AG04449 (cell line): ENCODE measurements at places on chromosomes 4 and X.

- no peak for DNase-seq
These were observed 25.3 kb downstream of the APBB2 start for GRCh38 chr4:41189076-41189475.

DNA sequence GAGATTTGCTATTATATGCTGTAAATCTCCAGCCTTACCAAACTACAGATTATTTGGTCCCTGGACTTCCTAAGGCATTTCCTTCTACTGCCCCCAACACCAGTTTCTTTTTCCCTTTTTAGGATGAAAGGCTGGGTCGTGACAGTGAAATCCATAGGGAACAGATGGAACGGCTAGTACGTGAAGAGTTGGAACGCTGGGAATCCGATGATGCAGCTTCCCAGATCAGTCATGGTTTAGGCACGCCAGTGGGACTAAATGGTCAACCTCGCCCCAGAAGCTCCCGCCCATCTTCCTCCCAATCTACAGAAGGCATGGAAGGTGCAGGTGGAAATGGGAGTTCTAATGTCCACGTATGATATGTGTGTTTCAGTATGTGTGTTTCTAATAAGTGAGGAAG is 67.9 kb downstream of the PKD2 start:
- DNase-seq: no peak

DNA sequence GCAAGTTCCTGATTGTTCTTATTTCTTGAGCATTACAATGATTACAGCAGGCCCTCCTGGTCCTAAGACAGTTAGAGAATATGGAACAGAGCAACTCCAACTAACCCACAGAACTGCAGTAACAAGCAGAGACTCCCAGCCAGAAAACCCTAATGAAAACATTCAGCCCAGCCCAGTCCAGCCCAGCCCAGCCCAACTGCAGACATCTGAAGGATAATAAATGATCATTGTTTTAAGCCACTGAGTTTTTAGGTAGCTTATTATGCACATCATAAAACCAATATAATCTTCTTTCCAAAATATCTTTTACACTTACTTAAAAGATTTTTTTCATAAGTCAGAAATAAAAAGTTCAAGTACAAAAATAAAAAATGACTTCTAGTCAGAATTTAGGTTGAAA is 51.3 kb downstream of the SPOCK3 start:
- no peak for DNase-seq

DNA sequence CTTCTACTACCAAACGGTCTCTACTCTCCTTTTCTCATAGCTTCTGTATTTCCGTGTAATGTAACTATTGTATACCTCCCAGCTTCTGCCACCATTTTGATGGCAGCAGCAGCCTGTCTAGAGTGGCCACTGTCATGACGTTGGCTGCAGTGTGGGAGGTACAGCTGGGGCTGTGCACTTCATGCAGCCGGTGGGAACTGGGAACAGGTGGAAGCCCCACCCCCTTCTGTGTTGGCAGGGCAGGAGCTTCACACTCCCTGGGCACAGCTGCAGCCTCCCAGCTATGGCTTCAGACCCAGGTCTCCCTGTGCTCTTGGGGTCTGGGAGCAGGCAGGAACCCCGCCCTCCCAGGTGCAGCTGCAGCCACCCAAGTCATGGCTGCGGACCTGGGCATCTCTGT is 49.8 kb upstream of the SEC24B start:
- DNase-seq: no peak

GRCh38 chrX:46576458-46576857 is 2.9 kb downstream of the CHST7 start:
- DNase-seq: no peak

DNA sequence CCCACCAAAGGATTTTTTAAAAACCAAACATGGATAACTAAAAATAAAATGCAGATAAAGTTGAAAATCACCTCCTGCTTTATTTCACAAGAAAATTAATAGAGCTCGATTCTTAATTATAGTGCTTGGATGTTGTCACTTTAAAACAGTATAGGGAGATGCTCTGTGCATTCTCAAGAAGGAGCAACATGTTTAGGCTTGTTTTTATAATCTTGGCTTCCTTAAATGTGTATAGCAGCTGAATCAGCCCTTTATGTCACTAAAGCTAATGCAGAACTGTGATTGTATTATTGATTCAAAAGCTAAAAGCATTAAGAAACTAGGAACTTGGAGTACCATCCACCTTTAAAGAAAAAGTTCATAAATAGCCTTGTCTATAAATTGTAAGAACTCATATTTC is 12.9 kb downstream of the UTP3 start:
- DNase-seq: no peak

DNA sequence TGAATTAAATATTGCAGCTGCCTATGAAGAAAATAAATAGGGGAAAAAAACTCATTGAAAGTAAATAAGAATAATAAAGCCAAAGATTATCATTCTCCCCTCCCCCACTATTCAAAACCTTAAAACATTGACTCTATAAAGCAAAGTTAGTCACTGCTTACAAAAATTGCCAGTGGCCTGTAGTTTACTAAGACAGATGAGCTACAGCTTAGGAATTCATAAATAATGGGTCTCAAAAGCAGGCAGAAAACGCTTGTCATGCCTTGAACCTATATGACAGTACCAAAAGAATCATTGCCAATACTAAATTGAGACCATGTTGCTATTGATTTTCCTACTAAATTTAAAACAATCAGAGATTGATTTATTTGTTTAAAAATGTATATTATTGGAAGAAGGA is 78.9 kb downstream of the SLC10A7 start:
- DNase-seq: no peak

DNA sequence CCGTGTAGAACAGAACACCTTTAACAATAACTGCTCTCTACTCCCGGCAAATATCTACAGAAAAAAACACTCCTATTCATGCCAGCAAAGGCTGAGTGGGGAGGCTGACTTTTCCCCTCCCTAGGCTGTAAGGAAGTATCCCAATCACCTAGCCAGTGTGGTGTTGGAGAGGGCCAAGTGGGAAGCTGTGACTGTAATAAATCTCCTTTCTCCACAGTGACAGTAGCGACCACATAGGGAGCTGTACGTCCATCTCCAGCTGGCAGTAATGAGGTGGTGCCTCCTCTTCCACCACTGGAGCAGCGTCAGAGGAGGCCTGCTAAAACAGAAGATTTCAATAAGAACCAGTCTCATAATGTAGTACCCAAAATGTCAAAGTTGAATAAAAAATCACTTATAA is 47.9 kb upstream of the PLAC1 start:
- no peak for DNase-seq

DNA sequence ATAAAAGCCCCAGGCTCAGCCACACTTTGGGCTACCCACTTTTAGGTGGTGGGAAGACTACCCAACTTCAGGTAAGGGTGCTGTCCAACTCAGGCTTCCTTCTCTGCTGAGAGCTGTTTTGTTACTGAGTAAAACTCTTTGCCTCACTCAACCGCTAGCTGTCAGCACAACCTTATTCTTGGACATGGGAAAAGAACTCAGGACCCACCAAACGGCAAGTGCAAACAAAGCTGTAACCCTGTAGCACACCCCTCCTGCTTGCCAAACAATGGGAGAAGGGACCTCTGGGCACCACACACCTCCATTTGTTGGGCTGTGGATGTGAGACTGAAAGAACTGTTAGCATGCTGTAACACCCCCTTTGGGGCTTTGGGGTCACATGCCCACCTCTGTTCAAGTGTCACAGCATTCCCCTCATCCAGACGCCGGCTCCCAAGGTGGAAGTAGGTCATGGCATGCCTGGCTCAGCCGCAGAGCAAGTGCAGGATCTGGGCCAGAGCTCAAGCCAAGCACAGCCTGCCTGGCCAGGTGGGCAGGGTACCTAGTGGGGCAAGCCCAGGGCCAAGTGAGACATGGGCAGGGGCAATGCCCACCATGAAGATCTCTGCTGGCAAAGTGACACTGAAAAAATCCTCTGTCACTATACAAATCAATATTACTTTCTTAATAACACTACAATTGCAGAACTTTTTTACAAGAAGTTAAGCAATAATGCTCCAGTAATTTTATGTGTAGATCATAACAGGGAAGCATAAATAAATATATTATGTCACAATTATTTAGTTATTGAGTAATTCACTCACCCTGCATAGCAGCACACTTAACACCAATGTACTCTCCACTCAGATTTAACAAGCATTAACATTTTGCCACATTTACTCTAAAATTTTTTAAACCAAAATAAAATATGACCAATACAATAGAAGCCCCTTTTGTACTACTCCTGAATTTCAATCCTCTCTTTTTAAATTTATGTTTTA is 107.2 kb downstream of the TBCK start:
- no peak for DNase-seq

DNA sequence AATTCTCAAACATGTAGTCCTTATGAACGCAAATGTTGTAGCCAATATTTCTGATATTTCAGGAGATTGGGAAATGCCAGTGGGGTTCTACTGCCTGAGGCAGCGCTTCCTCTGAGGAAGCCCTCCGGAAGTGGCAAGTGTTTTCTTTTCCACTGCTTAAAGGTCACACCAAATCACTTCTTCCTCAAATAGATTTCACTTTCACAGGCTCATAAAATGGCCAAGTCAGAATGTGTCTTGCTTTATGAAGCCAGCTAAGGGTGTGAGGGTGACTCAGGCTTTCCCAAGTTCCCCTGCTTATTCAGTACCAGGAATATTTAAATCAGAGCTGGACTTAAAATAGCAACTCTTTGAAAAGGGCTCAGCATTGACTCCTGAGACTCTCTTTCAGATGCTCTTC is 514.2 kb upstream of the DIPK2B start:
- DNase-seq: no peak

GRCh38 chr4:7714738-7715137 is 224.9 kb downstream of the AFAP1 start:
- no peak for DNase-seq

GRCh38 chrX:19772096-19772821 is 115.1 kb downstream of the SH3KBP1 start:
- DNase-seq: no peak

GRCh38 chr4:182904211-182904761 is 12.9 kb downstream of the DCTD start:
- no peak for DNase-seq

- DNase-seq: no peak
These were observed 183.4 kb downstream of the PPP3CA start for GRCh38 chr4:101163936-101164335.

DNA sequence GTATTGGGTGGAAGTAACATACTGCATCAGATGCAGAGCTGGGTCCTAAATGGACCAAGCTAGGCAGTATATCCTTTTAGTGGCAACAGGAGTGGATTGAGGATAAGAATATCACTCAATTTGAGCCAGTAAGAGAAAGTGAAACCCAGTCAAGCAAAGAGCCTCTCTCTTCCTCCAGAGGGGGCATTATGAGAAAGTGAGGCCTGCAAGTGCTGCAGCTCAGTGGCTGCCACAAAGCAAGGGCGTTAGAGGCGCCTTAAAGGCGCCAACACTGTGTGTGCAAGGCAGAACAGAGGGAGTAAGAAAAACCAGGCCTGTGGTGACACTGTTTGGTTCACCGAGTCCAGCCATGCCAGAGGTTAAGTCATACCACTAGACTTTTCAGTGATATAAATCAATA is 17.5 kb downstream of the STX18 start:
- no peak for DNase-seq

DNA sequence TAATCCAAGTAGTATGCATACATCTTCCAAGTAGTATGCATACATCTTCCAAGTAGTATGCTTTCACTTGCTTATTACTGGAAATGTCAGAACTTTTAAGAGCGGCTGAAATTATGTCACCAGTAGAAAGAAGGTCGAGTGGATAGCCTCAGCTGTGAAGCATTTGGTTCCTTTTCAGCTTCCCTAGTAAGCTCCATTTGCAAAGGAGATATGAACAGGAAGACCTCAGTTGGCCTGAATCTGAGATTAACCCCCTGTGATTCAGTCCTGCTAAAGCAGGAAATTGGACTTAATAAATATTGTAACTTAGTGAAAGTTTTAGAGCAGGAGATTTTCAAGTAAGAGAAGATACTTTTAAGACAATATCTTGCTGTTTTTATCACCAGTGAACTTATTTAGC is 48.1 kb downstream of the PCDH7 start:
- no peak for DNase-seq

DNA sequence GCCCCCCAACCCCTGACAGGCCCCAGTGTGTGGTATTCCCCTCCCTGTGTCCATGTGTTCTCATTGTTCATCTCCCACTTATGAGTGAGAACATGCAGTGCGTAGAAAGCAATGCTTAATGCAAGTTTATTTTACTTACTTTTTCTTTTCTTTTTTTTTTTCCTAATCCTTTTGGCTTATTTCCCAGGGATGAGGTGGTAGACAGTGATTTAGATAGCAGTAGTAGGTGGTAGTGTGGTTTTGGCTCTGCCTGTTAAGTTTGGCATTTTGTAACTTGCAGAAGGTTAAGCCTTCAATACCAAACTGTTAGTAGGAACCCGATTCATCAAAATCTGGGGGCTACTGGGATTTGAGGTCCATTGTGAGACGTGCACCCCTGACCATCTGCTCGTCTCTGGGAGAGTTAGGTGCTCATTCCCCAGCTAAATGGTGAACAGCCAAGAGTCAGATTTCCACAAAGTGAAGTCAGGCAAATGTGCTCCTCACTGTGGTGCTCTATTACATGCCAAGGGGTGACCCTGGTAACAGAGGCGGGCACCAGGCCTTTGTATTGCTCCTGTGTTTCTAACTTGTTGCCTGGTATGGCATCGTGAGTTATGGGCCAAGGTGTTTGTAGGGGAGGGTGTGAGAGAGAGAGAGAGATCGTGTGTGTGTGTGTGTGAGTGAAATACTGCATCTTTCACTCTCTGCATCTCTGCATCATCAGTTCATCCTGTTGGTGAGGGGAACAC is 70.3 kb downstream of the PHOX2B start:
- DNase-seq: no peak

- DNase-seq: no peak
These were observed 80.0 kb downstream of the TBC1D19 start for GRCh38 chr4:26663888-26664287.

GRCh38 chr4:88244816-88245579 is 39.4 kb downstream of the PPM1K start:
- DNase-seq: no peak

DNA sequence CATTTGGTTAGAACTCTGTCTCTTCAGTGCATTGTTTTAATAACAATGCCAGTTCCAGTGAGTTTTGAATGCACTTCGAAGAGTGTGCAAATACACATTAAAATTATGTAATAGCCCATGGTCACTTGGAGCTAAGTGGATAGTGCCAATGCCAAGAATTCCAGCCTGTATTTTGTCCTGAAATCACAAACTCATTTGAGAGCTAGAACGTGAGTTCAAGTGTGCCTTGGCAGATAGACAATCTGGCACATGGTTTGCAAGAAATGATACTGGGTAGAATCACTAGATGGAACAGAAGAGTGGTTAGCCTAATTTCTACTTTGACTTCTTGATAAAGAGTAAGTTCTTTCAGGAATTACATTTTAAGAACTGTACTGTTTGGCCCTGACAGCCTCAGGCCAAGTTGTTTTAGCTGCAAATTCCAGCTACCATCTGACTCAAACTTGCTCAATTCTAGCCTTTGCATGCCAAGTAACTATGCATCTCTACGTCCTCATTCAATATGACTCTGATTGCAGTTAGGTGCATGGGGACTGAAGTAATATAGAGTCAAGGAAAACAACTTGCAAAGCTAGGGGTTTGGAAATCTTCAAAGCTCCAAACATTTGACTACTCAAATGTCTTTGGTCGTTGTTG is 131.9 kb upstream of the SMIM31 start:
- no peak for DNase-seq

GRCh38 chrX:44025555-44025954 is 52.4 kb upstream of the NDP start:
- no peak for DNase-seq

- DNase-seq: no peak
These were observed 217.1 kb downstream of the ARAP2 start for GRCh38 chr4:36027203-36027602.

- no peak for DNase-seq
These were observed 10.1 kb downstream of the PITX2 start for GRCh38 chr4:110612631-110613269.

GRCh38 chr4:146252969-146253611 is 38.8 kb downstream of the REELD1 start:
- no peak for DNase-seq
